ENCODE measurements at places on chromosomes 5 and 9.

DNA sequence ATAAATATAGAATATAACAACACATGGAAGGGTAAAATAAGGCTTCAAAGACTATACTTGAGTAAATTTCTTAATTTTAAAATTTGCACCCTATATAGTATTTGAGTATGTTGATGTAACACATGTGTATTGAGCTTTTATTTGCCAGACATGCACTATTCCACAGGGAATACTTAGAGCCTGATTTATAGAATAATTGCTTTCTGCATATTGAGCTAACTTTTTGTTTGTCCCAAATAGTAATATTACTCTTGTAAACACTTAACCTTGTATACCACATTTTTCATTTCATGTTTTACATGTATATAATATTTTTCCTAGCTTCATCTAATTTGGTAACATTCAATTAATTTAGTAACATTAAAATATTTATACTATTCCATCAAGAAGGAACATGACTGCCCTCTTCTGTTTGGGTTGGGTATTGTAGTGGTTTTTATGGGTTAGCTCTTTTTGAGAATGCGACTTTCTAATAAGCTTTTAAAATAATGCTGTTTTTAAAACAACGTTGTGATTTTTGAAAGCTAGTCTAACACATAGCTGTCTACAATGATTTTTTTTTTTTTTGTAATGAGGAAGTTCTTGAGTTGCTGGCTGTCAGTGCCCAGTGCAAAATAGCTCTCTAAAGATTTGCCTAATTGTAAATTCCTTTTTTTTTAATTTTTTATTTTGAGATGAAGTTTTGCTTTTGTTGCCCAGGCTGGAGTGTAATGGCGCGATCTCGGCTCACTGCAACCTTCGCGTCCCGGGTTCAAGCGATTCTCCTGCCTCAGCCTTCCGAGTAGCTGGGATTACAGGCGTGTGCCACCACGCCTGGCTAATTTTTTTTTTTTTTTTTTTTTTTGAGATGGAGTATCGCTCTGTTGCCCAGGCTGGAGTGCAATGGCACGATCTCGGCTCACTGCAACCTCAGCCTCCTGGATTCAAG, 4.8 kb downstream of the SUB1 start:
- DNase-seq: no peak

- DNase-seq: no peak
These were observed 404.0 kb upstream of the GRIA1 start for GRCh38 chr5:153086486-153086885.

DNA sequence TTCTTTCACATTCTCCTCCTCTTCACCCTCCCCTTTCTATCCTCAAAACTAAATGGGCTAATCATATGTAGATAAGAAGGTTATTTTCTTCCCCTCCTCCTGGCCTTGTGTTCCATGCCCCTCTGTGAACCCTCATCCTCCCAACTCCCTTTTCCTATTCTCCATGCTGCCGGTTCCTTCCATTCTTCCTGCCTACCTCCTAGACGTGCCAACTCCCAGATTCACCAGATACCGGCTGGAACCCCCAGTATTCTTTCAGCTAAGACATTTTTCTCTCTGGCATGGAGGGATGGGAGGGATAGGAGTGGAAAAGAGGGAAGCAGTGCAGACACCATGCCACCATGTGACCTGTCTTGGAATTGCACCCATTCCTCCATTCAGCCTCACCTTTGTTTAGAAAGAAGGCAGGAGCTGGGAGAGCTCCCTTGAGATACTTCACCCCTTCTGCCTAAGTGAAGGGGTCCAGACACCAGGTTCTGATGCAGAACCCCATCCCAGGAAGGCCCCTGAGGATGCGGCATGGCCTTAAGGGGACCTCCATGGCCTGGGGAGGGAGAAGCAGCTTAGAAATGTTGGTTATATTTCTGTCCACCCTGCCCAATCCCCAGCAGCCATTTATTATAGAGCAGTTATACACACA, 4.8 kb downstream of the DNAJB5 start:
- DNase-seq: no peak

DNA sequence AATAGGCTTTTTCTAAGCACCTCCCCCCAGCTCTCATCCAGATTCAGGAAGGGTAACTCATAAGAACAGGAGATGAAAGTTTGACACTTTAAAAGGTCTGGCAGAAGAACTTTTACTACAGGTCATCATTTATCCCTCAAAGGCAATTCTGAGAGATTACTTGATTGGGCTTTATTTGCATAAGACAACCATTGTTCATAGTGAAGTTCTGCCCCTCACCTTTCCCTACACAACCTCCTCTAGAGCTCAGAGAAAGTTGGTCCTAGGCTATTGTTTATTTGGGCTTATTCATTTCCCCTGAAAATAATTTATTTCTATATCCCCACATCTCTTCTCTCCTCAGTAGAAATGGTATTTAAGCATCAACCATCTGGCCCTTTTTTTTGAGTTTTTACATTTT, 568.4 kb downstream of the ZNF608 start:
- no peak for DNase-seq

DNA sequence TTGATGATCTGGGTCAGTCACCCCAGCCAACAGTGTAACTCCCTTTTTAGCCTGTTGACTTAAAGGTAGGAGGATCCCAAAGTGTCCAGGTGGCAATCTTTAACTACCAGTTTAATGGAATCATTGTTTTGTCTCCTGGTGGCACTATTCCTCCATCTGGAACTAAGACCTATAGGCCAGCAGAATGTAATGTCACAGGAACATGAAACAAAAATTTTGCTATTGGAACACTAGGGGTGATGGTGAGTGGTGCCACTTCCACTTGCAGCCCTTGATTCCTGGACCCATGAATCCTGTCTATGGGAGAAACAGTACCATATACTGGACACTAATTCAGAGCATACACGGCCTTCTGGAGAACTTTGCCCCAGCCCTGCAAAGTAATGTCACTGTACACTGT, 219.5 kb upstream of the RASA1 start:
- DNase-seq: no peak

DNA sequence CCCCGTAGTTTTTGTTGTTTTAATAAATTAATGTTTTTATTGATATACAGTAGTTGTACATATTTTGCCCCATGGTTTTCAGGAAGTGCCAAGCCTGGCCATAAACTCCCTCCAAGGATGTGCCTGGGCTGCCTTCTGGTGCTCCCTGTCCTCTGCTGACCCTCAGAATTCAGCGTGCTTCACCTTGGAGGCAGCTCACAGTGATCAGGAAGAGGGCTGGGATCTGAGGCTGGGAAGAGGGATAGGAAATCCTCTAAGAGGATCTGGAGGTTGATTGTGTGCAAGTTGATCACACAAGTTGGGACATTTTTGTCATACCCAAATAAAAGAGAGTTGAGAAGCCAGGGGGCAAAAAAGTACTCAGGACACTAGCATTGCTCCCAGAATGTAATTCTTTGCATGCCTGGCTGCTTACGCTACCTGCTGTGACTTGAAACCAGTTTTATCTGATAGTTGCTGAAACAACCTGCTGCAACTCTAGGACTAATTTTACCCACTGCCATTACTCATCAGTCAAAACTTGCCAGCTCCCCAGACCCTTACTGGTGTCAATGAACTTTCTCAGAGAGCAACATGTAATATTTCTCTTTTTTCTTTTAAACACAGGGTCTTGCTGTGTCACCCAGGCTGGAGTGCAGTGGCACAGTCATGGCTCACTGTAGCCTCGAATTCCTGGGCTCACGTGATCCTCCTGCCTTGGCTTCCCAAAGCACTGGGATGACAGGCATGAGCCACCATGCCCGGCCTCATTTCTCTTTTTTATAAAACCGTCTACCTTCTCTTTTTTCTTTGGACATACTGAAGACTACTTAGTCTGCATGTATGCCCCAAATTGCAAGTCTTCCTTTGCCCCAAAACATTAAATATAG, 29.0 kb downstream of the PDE6A start:
- DNase-seq: no peak

- DNase-seq: no peak
These were observed 92.5 kb downstream of the PTTG1 start for GRCh38 chr5:160514191-160514590.

DNA sequence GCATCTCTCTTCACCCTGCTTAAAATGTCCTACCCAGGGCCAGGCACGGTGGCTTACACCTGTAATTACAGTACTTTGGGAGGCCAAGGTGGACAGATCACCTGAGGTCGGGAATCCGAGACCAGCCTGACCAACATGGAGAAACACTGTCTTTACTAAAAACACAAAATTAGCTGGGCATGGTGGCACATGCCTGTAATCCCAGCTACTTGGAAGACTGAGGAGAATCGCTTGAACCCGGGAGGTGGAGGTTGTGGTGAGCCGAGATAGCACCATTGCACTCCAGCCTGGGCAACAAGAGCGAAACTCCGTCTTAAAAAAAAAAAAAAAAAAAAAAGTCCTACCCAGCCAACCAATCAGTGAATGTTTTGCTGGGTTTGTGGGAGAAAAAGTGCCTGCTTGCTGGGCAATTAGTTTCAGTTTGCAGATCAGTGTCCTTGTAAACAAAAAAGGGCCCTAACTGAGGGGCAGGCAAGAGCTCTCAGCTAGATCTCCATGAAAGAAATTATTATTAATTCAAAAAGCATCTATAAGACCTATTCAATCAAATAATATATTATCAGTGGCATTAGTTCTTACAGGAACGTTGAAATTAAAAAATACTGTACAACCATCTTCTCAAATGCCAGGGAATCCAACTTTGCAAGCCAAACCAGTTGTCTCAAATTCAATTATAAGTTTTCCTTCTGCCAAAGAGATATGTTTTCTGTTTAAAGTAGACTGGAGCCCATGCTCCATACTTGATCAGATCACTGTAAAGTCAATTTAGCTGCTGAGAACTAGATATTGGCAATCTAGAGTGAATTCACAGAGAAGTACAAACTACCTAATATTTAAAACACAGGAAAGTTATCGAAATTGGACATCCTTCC, 3.9 kb downstream of the MEGF9 start:
- no peak for DNase-seq

- no peak for DNase-seq
These were observed 5.9 kb upstream of the FOXD1 start for GRCh38 chr5:73454379-73455036.

GRCh38 chr9:130321539-130321938, 56.0 kb downstream of the HMCN2 start:
- no peak for DNase-seq

DNA sequence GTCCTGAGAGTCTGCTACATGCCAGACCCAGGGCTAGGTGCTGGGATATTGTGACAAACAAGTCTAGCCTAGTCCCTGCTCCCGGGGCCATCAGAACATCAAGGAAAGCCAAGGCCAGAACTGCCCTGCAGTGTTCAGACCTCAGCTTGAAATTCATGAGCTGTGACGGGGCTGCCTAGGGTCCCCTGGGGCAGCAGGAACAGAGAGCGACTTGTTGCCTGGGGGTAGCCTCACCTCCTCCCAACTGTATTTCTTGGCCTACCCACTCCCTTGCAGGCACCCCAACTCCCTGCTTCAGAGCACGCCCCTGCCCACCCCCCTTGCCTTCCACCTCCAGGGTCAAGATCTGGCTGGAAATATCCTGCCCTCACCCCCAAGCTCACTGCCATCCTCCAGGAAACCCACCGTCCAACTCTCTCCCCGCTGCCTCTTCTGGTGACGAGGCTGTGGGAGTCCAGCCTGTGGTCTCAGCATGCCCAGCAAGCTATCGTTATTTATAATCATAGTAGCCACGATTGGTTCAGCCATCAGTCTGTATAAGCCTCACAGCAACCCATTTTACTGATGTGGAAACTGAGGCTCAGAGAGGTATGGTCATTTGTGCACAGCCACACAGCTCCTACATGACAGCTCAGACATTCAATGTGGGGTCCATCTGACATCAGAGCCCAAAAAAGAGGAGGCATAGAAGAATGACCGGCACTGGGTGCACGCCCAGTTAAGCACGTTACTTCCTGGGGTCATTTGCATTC, 10.7 kb downstream of the DNM1 start:
- DNase-seq: no peak

GRCh38 chr9:114369216-114370130, 18.3 kb downstream of the AKNA start:
- DNase-seq: no peak

DNA sequence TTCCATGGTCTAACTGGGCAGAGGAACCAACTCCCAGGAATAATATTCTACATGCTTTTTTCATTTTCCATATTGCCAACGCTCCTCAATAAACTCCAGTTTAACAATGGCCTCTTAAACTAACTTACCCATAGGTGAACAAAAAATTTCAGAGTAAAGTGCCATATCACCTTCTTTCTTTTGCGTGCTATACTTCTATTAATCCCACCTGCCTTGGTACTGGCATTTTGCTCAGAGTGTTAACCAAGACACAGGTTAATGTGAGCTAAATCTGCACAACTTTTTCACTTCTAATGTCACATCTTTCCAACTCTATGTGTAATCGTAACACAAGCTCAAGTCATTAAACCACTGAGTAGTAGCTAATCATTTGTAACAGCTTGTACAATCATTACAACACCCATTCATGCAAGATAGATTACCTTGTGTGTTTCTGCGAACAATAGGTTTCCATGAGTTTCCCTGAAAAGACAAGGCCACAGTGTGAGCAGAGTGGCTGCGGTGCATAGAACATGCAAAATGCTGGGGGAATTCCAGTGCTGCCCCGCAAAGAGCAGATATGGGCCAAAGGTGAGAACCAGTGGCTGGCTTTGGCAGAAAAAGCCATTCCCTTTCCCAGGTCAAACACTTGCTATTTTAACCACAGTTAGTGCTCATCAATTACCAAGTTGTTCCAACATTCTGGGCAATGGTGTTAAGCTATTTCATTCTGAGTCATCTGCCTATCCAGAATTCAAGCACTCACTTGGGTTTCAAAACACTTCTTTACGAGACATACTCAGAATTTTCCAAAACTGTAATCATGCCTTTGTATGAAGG, 42.8 kb downstream of the TIMD4 start:
- no peak for DNase-seq

DNA sequence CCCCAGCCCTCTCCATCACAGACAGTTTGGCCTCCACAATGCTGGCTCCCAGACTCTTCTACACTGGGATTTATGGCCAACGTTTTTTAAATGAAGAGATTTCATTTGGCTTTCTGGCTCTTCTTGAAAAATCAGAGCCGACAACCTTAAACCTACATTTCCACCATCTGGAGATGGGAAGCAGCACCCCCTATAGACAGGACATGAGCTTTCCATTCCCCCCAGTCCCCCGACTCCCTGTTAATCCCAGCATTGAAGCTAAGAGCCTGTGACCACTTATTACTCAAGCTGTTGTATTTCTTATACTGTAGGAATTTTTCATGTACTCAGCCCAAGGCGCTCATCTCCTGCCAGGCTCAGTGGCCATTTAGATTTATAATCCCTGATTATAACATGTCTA, 34.0 kb upstream of the AFAP1L1 start:
- DNase-seq: no peak

- DNase-seq: no peak
These were observed 299.0 kb upstream of the MSX2 start for GRCh38 chr5:174425271-174425963.

DNA sequence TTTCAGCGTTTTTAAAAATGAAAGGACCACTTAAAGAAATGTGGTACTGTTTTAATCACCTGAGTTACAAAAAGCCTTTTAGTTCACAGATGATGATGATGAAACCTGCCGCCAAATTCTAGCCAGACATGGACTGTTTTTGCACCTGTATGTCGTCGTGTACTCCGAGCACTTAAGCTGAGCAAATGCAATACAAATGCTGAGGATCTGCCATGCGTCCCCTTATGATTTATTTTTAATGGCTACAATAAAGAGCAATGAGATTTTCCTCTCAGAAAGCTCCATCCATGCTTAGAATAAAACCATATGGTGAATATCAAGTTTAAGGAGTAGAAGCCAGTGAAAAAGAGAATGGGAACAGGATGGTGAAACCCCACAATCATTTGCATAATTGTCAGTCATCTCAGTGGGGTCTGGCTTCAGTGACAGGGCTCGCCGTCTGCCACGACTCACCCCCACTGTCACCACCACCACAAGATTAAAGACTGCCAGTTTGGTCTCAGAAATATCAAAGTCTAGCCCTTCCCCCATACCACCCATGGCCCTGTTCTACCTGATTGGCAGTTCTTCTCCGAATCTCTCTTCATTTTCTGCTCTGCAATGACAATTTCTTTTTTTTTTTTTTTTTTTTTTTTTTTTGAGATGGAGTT, 159.9 kb downstream of the GOLPH3 start:
- DNase-seq: no peak
